ENCODE measurements at places on chromosomes 16 and 17. TPM values are rescaled to one million over a fixed set of nuclear protein-coding genes. Genes with fewer than 3 reads are reported as not detected.

Gene CACNG4
- 0.37 TPM for total RNA-seq

Gene CD79B
- total RNA-seq: 7.5 TPM

Gene TBX2
- total RNA-seq: 17.0 TPM

Gene ZFP3
- 8.6 TPM for total RNA-seq

Gene SMIM36
- total RNA-seq: not detected

Gene KRTAP1-3
- total RNA-seq: not detected

Gene TGFB1I1
- total RNA-seq: 57.9 TPM

Gene SDK2
- total RNA-seq: 0.94 TPM

Gene B4GALNT2
- total RNA-seq: 0.03 TPM

Gene UTP18
- total RNA-seq: 18.6 TPM

Gene GUCY2D
- 0.10 TPM for total RNA-seq

Gene AHSP
- total RNA-seq: not detected

Gene PDXDC1
- 73.8 TPM for total RNA-seq

Gene MPV17L
- 8.3 TPM for total RNA-seq

Gene STH
- not detected for total RNA-seq

Gene NDRG4
- total RNA-seq: 121 TPM

Gene HEATR9
- total RNA-seq: not detected

Gene PGP
- total RNA-seq: 24.6 TPM

Gene SLC16A11
- 3.5 TPM for total RNA-seq

Gene DNAI2
- total RNA-seq: not detected

Gene PPY
- not detected for total RNA-seq

Gene MMP15
- total RNA-seq: 52.9 TPM

Gene MBTD1
- total RNA-seq: 6.4 TPM

Gene C16orf78
- not detected for total RNA-seq

Gene USP43
- total RNA-seq: 0.24 TPM

Gene SDR42E2
- not detected for total RNA-seq

Gene GAS2L2
- total RNA-seq: 1.1 TPM

Gene CES5A
- 0.21 TPM for total RNA-seq

Gene KRTAP2-3
- total RNA-seq: not detected

Gene AOC3
- total RNA-seq: 96.4 TPM

Gene NTN1
- total RNA-seq: 99.9 TPM

Gene DOC2A
- 0.63 TPM for total RNA-seq

Gene SECTM1
- total RNA-seq: 6.6 TPM

Gene RPRML
- not detected for total RNA-seq

Gene HLF
- total RNA-seq: 36.8 TPM

Gene TMEM100
- total RNA-seq: 24.3 TPM

Gene MAPT
- total RNA-seq: 24.0 TPM

Gene ARL16
- 12.2 TPM for total RNA-seq

Gene CLEC16A
- total RNA-seq: 25.5 TPM
